ENCODE measurements at places on chromosomes 13 and 19.

DNA sequence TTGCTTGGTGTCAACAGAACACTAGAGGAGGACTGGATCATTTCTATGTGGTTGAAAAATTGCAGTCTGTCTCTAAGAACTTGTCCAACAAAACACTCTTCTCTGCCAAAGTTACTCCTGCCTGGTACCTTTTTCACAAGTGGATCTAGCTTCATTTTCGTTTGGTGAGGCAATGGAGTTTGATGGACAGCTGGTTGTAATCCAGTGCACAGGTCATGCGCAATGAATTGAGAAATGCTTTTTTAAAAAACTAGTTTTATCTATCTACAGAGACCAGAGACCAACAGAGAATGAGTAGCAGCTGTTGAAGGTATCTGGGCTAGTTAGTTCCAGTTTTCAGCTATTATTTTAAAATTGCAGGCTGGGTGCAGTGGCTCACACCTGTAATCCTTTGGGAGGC, 12.0 kb upstream of the KBTBD6 start:
- DNase-seq = no peak

DNA sequence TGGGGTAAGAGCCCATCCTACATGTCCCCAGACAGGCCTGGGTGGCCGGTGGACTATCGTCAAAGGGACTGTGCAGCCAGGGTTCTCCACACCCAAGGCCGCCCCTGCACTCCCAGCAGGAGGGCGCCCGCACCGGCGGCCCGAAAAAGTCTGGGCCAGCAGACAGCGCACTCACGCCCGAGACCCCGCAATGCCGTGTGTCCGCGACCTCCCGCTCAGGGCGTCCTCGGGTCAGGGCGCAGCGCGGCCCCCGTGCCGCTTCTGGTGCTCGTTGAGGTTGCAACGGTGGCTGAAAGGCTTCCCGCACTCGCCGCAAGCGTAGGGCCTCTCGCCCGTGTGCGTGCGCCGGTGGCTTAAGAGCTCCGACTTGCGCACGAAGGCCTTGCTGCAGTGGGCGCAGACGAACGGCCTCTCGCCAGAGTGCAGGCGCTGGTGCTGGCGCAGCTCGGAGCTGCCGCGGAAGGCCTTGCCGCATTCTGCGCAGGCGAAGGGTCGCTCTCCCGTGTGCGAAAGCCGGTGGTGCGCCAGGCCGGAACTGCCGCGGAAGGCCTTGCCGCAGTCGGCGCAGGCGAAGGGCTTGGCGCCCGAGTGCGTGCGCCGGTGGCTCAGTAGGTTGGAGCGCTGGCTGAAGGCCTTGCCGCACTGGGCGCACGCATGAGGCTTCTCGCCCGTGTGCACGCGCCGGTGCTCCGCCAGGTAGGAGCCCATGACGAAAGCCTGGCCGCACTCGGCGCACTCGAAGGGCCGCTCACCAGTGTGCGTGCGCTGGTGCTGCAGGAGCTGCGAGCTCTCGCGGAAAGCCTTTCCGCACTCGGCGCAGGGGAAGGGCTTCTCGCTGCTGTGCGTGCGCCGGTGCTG, 2.8 kb upstream of the A1BG start:
- no peak for DNase-seq

GRCh38 chr13:20344836-20345490, 112.8 kb upstream of the GJB6 start:
- no peak for DNase-seq

DNA sequence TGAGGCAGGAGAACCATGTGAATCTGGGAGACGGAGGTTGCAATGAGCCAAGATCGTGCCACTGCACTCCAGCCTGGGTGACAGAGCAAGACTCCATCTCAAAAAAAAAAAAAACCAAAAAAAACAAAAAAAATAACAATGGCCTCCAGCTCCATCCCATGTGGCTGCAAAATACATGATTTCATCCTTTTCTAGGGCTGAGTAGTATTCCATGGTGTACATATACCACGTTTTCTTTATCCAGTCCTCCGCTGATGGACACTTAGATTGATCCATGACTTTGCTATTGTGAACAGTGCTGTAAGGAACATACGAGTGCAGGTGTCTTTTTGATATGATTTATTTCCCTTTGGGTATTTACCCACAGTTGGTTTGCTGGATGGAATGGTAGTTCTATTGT, 20.9 kb upstream of the LSM14A start:
- no peak for DNase-seq

GRCh38 chr13:98401934-98402333, 175.0 kb downstream of the STK24 start:
- no peak for DNase-seq

DNA sequence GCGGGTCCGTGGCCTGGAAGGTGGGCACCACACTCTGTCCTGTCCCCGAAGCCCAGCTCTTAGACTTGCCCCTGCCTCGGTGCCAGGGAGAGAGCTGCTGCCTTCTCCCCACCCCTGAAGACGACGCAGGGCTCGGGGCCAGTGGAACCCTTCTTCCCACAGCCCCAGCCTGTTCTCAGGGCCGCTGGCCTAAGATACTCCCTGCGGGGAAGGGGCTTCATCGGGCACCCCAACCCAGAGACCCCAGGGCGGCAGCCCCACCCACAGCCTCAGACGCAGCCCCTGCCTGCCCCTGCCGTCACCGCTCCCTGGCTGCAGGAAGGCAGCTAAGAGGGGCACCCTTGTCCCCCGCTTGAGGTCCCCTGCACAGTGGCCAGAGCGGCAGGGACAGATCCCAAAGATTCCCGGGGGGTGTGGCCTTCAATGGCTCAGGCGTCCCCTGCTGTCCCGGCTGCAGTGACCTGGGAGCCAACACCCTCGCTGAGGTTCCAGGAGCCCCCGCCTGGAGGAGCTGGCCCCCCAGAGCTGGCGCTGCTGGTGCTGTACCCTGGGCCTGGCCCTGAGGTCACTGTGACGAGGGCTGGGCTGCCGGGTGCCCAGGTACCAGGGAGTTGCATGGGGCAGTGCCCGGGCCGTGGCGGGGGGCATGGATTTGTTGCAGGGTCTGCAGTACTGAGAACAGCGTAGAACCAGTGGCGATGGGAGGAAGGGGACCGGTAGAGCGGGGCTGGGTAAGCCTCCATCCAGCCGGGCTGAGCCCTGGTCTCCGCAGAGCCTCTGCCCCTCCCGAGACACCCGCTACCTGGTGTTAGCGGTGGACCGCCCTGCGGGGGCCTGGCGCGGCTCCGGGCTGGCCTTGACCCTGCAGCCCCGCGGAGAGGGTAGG, 1.0 kb downstream of the AMH start:
- no peak for DNase-seq

DNA sequence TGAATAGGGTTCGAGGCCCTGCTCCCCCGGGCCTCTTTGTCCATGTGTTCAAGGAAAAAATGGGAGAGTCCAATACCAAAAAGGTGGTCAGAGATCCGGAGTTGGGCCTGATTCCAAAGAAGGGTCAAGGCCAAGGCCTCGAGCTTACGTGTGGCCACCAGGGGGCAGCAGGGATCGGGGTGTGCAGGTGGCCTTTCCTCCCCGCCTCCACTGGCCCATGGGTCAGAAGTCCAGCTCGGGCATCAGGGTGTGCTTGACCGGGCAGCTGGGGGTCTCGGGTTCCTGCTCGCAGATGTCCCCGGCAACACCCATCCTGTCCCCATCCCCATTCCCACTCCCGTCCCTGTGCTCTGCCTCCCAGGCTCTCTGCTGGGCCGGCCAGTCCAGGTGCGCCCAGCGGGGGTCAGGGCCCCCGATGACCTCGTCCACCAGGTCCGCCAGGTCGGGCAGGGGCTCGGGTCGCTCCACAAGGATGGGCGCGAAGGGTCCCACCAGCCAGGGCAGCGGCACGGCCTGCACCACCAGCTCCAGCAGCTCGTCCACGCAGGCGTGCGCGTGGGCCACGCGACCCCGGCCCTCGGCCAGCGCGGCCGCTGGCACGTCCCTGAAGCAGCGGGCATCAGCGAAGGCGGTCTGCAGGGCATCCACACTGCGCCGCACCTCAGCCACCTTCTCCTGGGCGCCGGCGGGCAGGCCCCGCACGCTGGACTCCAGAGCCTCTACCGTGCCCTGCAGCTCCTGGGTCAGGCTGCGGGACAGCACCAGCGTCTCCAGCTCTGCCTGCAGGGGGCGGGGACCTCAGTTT, 5.2 kb upstream of the PLIN4 start:
- no peak for DNase-seq

GRCh38 chr19:1488282-1488601, 1.9 kb downstream of the PCSK4 start:
- DNase-seq = no peak

DNA sequence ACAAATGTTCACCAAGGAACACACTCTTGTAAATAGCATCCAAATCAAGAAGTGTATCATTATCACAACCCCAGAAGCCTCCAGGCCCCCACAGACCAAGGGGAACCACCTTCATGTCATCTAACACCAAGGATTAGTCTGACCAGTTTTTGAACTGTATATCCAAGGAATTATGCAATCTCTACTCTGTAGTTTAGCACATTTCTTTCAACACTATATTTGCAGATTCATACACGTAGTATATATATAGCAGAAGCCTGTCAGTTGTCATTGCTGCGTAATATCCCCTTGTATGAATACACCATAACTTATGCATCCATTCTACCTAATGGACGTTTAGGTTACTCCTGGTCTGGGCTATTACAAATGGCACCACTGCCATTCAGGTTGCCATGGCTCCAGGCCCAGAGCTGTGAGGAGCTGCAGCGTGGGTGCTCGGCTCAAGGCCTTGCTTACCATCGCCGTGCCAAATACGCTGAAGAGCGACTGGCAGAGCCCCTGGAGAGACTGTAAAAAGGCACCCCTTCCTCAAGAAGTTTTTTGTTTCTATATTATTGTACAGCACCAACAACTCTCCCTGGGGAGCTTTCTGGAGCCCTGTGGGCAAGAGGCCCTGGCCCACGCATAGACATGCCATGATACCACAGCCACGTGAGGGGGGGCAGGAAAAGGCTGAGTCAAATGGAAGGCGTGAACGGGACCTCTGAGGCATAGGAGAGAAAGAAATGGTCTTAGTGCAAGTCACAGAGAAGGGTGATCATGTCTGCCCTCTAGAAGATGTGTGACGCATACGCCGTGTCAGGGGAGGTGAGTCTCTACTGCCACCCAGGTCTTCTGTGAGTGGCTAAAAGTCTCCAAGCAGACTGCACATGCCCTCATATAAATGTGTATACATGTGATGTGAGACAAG, 10.8 kb downstream of the LATS2 start:
- DNase-seq = no peak

DNA sequence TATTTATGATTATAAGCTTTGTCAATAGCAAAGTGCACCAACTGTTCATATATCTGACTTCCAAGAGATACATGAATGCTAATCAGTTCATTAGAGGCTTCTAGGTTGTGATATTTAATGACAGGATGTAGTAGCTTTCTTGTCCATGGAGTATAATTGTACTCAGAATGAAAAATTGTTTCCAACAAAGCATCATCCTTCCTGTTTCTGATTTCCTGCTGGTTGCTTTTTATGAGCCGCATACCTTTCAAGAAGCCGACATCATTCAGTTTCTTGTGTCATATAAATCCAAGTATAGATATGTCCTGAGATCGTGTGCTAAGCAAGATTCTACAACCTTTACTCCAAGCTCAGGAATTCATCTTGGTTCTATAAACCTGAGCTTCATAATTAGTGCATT, 326.6 kb downstream of the DIAPH3 start:
- DNase-seq = no peak

GRCh38 chr13:43783820-43784219, 3.0 kb downstream of the ENOX1 start:
- DNase-seq = no peak

- DNase-seq = no peak
These were observed 111.5 kb downstream of the TEX26 start for GRCh38 chr13:31043957-31044356.

- no peak for DNase-seq
These were observed 2.1 kb upstream of the PNMA8B start for GRCh38 chr19:46497773-46498172.
